ENCODE measurements at places on chromosomes 5 and 9. TPM values are rescaled to one million over a fixed set of nuclear protein-coding genes. Genes with fewer than 3 reads are reported as not detected.

DNA sequence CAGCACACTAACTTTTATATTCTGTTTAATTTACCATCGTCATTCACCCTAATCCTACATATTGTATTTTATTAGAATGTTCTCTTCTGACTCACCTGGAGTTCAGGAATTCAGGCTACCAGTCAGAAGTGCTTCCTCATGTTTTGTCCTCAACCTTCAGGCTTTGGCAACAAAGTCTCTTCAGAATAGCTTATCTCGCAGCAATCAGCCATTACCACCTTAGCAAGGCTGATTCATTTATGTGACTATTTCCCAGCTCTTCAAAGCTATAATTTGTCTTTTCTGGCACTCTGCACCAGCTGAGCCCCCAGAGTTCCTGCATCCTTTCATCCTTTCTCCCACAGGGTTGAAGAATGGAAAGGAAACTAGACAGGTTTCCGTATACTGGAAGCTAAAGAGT is 365.5 kb upstream of the CDH18 start:
- DNase-seq: no peak

GRCh38 chr5:102975045-102975444 is 144.9 kb downstream of the GIN1 start:
- no peak for DNase-seq

DNA sequence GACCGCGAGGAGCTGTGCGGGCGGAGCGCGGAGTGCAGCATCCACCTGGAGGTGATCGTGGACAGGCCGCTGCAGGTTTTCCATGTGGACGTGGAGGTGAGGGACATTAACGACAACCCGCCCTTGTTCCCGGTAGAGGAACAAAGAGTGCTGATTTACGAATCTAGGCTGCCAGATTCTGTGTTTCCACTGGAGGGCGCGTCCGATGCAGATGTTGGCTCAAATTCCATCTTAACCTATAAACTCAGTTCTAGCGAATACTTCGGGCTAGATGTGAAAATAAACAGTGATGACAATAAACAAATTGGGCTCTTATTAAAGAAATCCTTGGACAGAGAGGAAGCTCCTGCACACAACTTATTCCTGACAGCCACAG is 590 bp downstream of the PCDHA6 start:
- no peak for DNase-seq

DNA sequence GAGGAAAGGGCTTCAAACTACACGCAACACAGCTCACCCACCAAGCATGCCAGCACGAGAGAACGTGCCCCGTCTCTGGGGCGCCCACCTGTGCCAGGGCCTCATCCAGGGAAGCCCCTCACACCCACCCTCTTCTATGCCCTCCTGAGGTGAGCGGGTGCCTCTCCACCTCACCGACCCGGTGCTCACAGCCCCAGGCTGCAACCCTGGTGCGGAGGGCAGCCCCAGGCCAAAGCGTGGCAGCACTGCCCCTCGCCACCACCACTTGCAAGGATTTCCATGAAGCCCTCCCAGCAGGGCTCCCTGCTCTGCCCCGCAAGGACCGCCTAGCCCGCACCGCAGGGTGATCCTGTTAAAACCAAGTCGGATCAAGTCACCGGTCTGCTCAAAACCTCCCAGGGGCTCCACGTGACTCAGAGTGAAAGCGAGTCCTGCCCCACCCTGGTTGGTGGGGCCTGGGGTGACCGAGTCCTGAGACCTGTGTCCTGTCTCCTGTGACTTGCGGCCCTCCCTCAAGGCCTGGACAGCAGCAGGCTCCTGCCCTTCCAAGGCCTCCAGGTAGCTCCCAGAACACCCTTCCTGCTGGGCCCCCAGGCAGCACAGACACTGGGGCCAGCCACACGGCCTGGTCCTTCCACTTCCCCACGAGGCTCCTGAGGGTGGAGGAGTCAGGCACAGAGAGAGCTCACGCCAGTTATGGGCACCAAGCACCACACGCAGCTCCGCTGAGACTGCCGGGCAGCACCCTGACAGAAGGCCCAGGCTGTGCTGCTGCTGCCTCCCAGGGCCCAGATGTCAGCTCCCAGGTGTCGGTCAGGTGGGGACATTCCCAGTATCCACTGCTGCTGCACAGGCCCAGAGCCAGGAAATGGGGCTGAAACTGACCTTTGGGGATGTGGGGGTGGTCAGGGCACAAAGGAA is 12.7 kb downstream of the BRD3 start:
- no peak for DNase-seq

DNA sequence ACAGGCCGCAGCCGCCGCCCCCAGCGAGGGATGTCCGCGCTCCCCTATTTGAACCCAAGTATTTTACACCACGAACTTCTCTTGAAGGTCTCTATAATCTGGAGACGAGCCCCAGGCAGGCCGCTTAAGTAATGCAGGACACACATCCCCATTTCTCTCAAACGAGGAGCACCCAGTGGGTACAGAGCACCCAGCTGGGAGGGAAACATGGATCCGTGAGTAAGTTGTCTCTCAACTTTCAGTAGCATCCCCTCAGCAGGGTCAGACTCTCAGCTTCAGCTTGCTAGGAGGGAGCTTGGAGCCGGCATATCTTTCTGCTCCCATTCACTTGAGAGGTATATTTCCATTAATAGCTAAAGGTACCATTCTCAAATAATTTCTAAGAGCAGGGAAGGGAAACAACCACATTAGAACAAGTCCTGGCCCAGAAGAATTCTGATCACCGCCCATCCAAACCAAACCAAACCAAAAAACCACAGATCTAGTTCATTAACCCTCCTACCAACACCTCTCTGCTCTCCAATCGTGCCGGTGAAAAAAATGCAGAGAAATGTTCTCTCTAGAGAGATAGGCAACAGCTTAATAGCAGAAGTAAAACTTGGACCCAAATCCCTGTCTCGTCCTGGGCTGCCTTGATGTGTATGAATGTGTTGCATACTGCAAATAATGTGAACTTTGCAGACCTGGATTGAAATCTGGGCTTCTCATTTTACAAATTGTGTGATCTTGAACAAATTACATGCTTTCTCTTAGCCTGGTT is 910 bp downstream of the TDRD7 start:
- DNase-seq: no peak

GRCh38 chr9:115080242-115080641 is 37.7 kb downstream of the TNC start:
- no peak for DNase-seq

GRCh38 chr5:56159521-56159947 is 73.6 kb downstream of the ANKRD55 start:
- DNase-seq: no peak

Gene CCNJL
- polyA plus RNA-seq: 4.8 TPM

Gene VDAC1
- 214 TPM for polyA plus RNA-seq

Gene SLC6A19
- not detected for polyA plus RNA-seq
